ENCODE measurements at places on chromosomes 2 and 18.

DNA sequence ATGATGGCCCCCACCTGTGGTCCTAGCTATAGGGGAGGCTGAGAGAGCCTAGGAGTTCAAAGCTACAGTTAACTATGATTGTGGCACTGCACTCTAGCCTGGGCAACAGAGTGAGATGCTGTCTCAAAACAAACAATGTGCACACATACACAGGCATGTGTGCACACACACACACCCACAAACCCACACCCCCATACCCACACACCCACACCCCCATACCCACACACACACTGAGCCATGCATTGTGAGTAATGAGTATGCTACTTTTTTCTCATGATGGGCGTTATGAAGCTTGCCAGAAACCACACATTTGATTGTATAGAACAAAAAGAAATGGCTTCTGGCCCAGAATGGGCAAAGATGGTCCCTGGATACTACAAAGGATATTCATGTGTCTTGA, 691.1 kb downstream of the SLC4A3 start:
- DNase-seq, result no peak

GRCh38 chr18:11387880-11388279, 221.5 kb upstream of the SLC35G4 start:
- DNase-seq, result no peak

GRCh38 chr18:57806978-57807285, 3.8 kb upstream of the ATP8B1 start:
- DNase-seq, result no peak

- DNase-seq, result no peak
Observed at GRCh38 chr2:120396861-120397811, 51.2 kb downstream of the INHBB start.

DNA sequence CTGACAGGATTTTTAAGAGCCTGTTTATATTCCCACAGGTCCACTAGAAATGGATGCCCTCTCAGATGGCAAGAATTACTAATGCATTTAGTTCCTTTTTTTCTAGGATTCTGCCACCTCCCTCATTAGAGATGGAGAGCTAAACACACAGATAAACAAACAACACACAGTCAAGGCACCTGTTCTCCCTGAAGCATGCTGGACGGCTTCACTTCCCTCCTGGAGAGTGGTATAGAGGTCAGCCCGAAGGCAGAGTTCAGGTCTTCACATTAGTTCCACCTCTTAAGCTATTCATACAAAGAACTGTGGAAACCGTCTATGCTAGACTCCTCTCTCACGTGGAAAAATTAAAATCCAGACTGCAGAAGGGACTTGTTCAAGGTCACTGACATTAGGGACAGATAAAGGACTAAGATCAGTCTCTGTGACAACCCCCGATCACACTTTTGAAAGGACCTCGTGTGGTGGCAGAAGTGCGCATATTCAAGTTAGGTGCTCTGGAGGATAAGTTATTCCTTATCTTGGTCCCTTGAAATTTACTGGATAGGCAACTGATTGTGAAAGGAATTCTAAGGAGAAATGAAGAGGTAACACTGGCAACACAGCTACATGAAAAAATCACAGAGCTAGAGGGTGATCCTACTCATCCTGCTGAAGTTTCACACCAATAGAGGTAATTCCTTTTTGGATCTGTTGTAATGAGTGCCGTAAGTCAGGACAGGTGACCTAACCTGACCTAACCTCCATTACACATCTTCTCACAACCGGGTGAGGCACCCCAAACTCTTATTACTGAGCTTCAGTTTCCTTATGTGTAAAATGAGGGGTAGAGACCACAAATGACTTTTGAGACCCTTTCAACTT, 75.1 kb downstream of the SPRED2 start:
- DNase-seq, result no peak

DNA sequence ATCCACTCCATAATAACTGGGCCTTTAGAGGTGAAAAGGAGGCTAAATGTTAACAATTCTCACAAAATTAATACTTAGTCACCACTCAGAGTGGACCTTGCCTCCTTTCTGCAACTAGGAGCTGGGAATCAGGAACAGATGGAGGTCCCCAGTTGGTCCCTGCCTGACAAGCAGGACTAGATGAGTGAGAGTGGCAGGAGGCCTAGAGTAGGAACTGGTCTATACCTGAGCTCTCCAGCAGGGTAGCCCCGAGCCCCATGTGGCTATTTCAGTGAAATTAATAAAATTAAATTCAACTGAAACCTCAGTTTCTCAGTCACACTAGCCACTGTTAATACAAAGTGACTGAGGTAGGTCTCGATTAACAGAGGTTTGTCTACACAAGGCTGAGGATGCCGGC, 150.5 kb downstream of the MYO5B start:
- no peak for DNase-seq

GRCh38 chr2:113198048-113198789, 24.4 kb downstream of the PSD4 start:
- DNase-seq, result no peak

DNA sequence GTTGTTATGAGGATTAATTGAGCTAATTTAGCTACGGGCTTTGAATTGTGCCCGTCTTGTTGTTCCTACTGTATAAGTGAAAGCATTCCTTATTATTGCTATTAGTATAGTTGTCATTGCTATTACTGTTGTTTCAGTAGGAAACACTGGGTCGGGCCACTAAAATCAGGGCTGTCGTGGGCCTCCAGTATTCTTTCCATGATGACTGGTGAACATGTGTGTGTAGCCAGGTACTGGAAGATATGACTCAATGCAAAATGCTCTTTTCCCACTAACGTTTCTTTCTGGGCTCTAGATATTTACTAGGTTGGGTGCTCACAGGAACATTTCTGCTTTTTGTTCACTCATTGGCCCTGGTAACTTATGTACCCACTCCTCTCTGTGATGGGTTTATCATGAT, 4.9 kb downstream of the TTL start:
- DNase-seq, result no peak
